Urinary bladder (tissue), 4 donors: ENCODE measurements at places on chromosomes 7 and 10.

DNA sequence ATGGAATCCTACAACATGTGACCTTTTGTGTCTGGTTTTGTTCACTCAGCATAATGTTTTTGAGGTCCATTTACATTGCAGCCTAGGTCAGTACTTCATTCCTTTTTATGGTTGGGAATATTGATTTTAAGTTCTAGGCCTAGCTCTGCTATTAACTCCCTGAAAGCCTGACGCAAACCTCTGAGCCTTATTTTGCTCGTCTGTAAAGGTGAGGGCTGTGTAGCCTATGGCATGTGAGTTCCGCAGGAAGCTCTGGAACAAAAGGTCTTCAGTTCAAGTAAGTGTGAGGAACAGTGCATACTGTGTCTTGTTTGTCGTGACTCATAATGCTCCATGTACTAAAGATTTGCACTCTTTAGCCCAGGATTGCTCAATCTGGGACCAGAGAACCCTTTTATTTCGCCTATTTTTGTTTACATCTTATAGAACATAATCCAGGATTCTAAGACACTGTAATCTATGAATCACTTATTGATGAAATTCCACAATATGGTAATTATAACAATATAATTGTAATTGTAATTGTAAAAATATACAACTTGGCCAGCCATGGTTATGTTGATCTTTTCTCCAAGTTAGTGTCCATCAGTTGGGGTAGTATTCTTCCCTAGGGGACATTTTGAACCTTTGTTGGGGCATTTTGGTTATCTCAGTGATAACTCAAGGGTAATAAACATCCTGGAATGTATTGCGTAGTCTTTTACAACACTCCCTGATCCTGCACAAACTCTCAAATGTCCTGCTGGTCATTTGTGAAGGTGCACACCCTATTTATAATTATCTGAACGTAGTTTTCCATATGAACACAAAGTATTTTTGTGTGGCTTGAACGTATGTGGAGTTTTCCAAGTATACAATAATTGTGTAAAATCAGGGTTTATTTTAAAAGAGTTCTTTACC, 184.7 kb downstream of the VTI1A start:
- DNase-seq, result no peak

- no peak for DNase-seq
Measured at GRCh38 chr7:74454925-74455288, 1.2 kb downstream of the GTF2IRD1 start.

DNA sequence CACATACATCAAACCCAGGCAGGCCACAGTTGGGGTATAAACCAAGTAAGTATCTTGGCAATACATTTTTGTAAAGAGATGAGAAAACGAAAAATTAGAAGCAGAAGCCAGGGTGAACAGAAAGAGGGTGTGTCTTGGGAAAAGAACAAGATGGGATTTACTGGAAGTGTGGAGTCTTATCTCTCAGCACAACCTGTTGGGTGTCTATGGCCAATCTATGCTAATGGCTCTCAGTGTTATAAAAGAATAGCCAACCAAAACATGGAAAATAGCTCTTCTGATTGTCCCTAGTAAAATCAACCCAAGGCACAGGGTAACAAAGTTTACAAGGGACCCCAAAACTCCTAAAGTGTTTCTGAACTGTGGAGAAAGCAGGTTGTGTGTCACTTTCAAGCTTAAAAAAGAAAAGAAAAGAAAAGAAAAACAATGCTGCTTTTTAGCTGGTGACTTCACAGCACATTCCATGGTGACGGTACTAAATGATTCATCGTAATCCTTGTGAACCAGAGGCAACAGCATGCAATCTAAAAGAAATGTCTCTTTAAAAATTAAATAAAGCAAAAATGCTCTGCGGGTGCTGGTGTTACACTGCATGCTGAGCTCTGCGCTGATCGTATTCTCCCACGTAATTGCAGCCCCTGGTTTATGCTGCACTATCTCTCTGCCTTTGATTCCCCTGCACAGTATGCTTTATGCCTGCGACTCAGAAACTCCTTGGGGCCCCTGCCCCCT, 100.8 kb downstream of the C10orf90 start:
- no peak for DNase-seq

DNA sequence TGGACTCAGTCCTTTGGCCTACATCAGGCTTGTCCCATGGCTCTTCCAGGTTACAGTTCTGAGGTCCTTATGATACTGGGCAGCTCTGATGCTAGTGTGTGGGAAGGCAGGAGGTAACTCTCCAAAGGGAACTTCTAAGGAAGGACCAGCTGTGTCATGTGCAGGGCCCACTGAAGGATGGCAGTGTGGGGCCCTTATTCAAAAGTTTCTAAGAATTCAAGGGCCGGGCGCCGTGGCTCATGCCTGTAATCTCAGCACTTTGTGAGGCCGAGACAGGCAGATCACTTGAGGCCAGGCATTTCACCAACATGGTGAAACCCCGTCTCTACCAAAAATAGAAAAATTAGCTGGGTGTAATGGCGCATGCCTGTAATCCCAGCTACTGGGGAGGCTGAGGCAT, 254.2 kb upstream of the HABP2 start:
- DNase-seq, result no peak

DNA sequence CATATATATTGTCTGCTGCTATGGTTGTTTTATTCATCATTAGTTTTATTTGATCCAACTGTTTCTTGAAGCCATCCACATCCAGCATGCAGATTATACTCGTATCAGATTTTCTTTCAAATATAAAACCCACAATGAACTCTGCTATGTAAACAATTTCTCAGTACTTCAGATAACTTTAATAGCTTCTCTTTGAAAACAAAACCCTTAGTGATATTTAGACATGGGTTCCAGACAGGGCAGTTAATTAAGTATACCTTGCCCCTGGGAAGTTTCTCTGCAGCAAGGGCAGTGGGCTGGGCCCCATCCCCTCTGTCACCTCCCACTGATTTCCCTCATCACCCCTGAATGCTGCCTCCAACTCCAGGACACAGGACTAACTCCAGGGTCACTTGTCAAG, 104.3 kb downstream of the GFRA1 start:
- no peak for DNase-seq

DNA sequence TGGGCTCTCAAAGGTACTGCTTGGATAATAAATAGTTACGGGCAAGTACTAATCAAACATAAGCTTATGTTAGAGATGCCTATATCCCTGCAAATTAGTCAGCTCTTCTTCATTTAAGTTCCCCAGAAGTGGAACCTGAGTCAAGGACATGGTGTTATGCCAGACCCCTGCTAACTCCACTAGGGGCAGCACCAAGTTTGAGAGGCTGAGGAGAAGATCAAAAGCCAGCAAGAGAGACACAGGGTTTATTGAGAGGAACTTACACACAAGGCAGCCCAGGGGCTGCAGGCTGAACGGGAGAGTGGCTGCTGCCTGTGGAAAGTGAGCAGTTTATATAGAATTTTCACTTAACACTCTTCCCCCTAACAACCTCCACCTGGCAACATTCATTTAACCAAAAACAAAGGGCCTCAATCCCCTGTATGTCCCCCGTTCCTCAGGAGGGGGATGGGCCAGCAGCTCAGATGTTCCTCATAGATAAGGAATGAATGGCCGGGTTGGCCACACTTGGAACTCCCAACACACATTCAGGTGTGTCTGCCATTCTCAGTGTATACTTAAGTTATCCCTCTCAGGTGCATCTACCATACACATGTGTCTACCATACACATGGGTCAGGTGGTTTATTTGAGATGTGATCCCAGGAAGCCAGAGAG, 62.6 kb upstream of the GHITM start:
- DNase-seq, result no peak

- no peak for DNase-seq
Measured at GRCh38 chr10:69718951-69719350, 82.8 kb upstream of the COL13A1 start.

DNA sequence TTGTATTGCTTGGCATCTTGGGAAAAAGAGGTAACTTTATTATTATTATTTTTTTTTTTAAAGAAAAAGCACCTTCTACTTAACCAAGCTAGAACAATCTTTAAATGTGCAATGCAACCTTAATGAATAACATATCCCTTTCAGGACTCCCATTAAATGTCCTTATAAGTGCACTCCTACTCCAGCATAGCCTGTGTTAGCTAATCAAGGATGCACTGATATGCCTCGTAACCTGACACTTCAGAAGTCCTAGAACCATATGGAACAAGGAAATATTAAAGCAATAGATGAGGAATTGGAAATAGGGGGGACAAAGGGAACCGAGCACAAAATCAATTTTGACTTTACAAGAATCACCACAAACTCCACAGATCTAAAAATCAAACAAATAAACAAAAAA, 522.4 kb downstream of the PARD3 start:
- DNase-seq, result no peak

DNA sequence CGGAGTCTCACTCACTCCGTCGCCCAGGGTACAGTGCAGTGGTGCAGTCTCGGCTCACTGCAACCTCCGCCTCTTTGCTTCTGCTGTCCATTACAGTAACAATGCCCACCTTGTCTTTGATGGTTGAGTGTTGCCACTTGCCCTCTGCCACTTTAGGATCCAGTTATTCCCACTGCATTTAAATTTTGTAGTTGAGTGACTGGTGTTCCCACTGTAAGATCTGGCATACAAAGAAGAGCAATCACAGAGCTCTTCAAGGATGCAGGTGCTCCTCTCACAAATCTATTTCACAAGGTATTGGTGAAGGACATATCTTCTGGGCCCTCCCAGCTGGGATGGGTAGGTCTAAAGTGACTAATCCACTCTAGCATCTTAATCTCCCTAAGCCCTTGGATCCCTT, 12.6 kb downstream of the PTER start:
- no peak for DNase-seq

DNA sequence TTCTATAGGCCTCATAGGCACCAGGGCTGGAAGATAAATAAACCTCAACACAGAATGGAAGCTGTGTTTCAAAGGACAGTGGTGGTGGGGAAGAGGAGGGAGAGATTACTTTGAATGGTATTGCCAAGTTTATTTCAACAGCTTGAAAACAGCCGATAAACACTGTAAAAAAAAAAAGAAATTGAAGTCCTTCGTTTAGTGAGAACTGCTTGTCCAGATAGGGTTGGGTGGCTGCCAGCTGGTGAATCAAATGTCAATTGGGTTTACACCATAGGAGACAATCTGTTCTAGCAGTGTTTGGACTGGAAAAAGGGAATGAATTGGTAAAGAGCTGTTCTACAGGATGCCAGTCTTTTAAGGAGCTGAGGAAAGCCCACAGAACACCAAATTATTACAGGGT, 254.8 kb downstream of the PHF14 start:
- DNase-seq, result no peak

DNA sequence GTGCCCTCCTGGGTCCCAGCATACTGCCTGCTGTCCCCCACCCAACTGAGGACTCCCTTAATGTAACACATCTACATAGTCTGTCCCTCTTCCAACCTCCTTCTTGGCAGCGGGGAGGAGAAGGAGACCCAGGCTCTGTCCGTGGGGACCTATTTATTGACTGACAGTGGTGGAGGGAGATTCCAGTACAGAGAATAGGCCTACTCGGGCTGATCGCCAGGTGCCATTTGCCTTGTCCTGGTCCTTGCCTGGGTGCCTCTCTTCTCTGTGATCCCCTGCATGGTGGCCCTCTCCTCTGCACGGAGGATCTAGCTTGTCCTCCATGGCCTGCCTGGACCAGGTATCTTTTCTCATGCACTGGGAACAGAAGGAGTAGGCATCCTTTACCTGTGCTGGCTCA, 17.0 kb downstream of the GHRHR start:
- no peak for DNase-seq

- no peak for DNase-seq
Measured at GRCh38 chr10:50404021-50404773, 152.9 kb upstream of the ASAH2 start.

DNA sequence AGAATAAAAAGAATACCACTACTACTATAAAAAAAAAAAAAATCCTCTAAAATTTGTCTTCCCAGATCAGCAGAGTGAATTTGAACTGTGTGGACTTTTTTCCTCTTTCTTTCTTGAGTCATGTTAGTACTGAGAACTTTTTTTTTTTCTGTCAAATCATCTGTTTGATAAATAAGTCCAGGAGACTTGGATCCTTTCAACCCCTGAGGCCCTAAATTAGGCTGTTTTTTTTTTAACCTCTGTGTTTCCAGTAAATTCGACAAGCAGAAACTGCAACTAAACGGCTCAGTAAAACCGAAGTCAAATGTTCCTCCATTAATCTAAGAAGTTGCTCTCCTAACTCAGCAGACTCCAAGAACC, 2.7 kb downstream of the MAP3K8 start:
- DNase-seq, result no peak

DNA sequence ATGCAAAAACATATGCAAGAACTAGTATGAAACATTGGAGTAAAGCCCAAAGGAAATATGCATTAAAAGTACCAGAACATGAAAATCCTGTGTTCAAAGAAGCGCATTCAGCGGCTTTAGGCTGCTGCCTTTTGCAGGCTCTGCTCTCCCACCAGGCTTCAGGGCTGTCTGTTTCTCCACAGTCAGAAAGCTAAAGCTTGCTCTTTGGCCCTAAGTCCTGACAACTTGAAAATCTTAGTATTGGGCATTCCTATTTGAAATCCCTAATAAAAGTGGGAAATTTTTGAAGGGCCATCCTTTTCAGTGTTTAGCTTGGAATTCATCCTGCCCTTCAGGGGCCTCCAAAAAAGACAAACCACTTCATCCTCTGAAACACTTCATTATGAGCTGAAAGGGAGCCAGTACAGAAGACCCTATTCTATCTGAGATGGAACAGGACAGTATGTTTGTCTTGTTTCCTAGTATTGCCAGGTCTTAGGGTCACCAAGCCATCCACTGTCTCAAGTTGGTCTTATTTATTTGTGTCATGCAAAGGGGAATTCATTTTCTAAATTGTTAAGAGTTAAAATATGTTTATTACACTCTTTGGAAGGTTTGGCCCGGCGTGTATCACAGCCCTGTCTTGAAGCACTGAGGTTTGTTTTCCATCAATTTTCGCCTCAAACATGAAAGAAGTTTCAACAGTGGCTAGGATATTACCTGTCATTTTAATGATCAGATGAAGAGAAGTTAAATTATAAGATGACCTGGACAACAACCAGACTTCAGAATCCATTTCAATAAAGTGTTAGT, 326.3 kb upstream of the BMPER start:
- DNase-seq, result no peak

GRCh38 chr10:95026461-95026860, 42.8 kb downstream of the CYP2C8 start:
- DNase-seq, result no peak

DNA sequence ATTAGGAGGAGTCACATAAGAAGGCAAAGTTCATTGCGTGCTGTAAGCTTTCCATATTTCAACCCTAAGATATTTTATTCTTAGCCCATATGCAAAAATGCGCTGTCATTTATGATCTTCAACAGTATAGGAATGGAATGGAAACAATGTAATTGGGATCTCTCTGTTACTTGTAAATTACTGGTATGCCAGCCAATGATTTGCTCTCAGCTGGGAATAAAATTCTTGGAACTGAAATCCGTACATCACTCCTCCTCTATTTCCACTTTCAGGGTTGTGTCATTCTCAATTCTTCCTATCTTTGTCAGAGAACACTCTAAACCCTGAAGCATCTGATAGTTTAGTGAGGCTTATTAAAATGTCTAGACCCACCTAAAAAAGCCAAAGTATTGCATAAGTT, 80.7 kb upstream of the STEAP4 start:
- DNase-seq, result no peak
